ENCODE measurements at places on chromosomes 3 and 15.
A peak's percentile ranks its signal among the peaks of the same experiment; 100 is the strongest.

DNA sequence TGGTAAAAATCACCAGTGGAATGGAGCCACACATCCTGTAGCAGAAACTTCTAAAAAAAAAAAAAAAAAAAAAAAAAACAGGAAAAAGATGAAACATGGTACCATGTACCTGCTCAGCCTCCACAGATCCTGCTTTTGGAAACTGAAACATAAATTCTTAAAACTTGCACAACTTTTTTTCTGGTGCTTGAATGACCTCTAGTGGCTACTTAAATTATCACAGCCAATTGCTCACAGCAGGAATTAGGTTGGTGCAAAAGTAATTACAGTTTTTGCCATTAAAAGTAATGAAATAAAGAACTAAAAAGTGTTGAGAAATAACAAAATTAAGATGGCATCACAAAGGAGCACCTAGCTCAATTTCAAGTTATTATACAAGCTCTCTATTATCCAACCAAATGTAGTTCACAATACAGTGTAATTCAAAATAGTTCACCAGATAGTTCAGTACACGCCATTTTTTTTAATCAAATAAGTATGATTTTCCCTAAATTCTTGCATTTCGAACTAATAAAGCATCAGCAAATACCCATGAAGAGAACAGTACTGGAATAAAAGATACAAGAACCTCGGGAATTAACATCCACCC lies 80.6 kb downstream of the ULK4 start:
- DNase-seq = no peak

GRCh38 chr3:16865335-16865734 lies 19.4 kb upstream of the PLCL2 start:
- no peak for DNase-seq

DNA sequence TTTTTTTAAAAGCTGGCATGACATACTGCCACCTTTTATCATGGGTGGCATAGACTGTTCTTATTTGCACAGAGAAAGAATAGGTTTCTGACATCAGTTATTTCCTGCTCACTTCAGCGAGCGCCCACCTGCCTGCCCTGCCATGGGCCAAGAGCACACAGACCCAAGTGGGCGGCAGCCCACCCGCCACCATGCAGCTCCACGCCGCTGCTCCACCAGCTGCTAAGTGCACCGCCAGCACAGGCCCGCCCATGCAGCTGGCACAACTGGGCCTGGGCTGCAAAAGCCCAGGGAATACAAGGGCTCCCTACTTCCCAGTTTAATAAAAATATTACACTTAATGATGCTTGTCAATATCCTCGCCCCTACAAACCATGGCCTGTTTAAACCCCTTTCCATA lies 15.4 kb downstream of the ZNF148 start:
- DNase-seq = no peak

- no peak for DNase-seq
Observed at GRCh38 chr3:10116138-10116460, 624 bp downstream of the BRK1 start.

- no peak for DNase-seq
Observed at GRCh38 chr3:132135628-132136333, 101.0 kb upstream of the CPNE4 start.

DNA sequence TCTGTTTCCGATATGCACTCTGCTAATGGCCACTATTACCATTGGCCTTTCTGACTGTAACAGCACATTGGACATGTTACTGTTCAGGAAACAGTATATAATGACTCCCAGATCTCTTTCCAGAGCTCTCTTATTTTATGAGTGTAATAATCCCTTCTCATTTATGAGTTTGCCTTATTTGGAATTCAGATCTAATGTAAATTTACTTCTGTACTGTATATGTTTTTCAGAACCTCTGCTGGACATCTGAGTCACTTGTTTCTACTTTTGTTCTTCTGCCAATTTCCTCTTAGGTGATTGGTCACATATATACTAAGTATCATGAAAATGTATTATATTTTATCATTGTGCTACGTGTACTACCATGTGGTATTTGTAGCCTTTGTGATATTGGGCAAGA lies 30.5 kb downstream of the RSRC1 start:
- no peak for DNase-seq

GRCh38 chr15:67240235-67241131 lies 14.0 kb downstream of the AAGAB start:
- DNase-seq = peak; percentile 12
